ENCODE measurements at places on chromosomes 5 and 9.

- no peak for DNase-seq
Observed at GRCh38 chr9:93900971-93901861, 53.9 kb downstream of the BARX1 start.

GRCh38 chr5:145393426-145393825 lies 441.7 kb downstream of the PRELID2 start:
- no peak for DNase-seq

DNA sequence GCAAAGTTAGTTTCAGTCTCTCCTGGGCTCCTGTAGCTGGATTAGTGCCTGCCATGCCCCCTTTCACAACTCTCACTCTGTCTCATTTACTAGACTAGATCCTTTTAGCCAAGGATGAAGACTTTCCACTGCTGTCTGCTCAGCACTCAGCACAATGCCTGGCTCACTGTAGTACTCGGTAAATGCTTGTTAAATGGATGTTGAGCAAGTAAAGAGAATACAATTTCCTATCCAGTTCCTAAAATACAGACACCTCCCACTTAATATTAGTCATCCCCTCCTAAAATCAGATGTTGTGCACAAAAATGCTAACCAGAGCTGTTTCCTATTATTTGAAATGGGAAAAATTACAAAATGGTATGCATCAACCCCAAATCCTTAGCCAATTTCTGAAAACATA lies 195.8 kb downstream of the SREK1 start:
- no peak for DNase-seq

GRCh38 chr9:78707481-78707991 lies 410.6 kb downstream of the PSAT1 start:
- no peak for DNase-seq

GRCh38 chr9:68577774-68578591 lies 37.3 kb upstream of the TMEM252 start:
- DNase-seq, result no peak

- no peak for DNase-seq
Observed at GRCh38 chr5:54534191-54535004, 16.8 kb downstream of the SNX18 start.

DNA sequence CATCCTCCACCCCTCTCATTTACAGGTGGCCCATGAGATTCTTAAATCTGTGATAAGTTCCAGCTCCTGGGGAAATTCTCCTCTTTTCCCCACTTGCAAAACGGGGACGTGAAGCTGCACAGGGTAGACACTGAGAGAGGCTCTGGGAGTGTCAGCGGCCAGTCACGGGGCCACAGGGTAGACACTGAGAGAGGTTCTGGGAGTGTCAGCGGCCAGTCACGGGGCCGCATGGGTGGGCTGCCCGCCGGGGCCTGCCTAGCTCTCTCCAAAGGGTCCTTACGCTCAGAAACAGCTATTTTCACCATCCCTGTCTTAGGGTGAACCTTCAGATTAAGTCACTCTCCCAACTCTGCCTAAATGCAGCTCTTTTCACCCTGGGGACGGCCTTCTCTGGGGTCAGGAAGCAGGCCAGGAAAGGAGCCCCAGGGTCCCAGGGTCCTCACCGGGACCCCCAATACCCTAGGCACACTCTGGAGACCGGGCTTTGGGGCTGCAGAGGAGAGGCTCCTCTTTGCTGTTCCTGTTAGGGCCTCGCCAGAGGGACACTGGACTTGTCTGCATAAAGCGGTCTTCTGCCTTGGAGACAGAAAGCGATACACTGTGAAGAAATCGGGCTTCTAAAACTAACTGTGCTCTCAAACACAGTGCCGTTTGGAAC lies 1.5 kb downstream of the FAM78A start:
- no peak for DNase-seq

DNA sequence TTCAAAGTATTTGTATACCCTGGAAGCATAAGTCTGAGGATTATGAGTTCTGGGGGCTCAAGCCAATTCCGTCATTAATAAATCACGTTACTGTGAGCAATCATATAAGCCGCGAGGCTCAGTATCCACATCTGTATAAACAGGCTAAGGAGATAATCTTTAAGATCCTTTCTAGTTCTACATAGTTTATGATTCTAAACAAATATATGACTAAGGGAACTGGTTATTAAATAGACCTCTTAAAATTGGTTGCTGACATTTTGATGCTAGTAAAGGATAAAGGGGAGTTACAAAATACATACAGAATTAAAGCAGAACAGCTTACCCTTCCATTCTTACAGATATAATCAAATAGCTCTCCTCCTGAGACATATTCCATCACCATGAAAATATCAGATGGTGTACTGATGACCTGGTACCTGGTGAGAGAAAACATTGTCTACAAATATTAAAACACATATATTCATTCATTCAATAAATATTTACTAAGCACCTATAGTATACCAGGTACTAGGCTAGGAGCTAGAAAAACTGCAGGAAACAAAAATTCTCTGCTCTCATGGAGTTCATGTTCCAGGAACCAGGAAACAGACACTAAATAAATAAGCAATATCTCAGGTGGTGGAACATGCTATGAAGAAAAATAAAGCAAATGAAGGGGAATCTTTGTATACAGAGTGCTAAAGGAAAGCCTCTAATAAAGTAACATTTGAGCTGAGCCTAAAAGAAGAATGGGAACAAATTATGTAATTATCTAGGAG lies 19.5 kb upstream of the TTC33 start:
- no peak for DNase-seq

DNA sequence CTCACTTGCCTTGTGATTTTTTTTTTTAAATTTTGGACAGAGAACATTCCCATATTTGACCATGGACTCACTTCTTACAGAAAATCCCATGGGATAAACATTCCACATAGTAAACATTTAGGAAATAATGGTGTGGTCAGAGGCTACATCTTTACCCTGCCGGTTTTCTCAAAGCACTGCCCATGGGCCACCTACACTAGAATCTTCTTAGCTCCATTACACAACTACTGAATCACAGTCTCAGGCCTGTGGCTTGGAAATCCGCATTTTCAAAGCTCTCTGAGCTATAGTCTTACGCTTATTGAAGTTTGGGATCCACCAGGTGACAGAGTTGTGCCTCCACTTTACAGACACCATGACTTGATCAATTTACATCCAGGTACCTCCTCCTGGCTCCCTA lies 39.4 kb downstream of the ALG2 start:
- DNase-seq, result no peak

Measured in activated CD4-positive, alpha-beta T cell treated with anti-CD3 and anti-CD28 coated beads for 24 hours (primary cell).